ENCODE measurements at places on chromosomes 1 and 21.

DNA sequence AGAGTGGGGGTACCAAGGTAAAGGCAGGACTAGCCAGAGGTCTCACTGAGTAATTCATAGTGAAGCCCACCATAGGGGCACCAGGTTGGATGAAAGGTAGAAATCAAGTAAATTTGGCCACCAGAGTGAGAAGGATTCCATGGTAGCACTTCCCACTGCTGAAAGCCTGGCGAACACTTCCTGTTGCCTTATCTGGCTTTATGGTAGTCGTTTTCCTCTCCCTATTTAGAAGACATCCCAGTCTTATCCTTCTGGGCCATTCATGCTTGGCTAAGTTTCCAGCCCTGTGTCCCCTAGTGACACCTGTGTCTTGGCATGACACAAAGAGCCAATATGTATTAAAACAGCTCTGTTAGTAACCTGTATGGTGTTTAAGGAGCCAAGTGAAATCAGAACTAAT is 74.3 kb upstream of the SIPA1L2 start:
- no peak for DNase-seq

GRCh38 chr1:183515002-183515689 is 42.8 kb downstream of the SMG7 start:
- DNase-seq = no peak

DNA sequence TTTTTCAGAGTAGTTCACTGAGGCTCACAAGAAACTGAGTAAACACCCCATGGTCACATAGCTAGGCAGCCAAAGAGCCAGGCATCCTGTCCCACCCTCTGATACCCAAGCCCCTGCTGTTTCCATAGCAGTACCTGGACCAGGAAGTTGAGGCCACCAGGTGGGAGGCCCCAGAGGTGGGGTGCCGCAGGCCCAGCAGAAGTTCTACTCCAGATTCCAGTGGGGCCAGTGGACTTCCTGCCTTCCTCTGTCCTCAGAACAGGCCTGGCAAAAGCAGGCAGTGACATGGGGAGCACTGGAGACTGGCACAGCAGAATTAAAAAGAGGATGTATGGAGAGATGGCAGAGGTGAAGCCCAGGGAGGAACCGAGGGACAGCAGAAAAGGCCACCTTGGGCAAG is 19.0 kb downstream of the FOXO6 start:
- no peak for DNase-seq

GRCh38 chr1:224292419-224292818 is 37.6 kb downstream of the NVL start:
- DNase-seq = peak; percentile 2

GRCh38 chr21:37356706-37357105 is 9.9 kb upstream of the DYRK1A start:
- DNase-seq = no peak

DNA sequence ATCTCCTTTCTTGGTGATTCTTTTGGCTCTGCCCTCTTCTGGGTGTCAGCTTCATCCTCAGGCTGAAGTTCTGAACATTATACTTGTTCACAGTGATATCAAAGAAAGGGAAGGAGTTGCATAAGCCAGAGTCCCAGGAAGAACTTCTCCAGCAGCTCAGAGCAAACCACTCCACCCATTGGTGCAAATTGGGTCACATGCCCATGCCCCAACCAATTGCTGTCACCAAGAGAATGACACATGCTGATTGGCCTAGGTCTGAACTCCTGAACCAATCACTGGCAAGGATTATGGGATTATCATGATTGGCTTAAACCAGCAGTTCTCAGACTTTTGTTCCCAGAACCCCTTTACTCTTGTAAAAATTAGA is 256.5 kb upstream of the TMEM51 start:
- no peak for DNase-seq

DNA sequence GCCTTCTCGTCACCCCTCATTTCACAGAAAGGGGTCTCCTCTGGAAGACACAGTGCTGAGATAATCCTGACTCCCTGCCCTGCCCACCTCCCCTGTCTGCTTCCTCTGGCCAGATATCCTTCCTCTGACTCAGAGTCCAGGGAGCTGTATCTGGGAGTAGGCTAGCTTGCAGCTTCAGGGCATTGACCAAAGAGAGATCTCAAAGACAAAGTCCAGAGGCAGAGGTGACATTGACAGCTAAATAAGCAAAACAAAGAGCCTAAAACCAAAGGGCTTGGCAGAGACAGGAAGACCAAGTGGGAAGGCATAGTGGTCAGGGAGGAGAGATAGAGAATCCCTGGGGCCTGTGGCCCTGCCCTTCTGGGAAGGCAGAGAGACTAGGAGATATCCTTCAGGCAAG is 64.9 kb downstream of the TNR start:
- DNase-seq = no peak

DNA sequence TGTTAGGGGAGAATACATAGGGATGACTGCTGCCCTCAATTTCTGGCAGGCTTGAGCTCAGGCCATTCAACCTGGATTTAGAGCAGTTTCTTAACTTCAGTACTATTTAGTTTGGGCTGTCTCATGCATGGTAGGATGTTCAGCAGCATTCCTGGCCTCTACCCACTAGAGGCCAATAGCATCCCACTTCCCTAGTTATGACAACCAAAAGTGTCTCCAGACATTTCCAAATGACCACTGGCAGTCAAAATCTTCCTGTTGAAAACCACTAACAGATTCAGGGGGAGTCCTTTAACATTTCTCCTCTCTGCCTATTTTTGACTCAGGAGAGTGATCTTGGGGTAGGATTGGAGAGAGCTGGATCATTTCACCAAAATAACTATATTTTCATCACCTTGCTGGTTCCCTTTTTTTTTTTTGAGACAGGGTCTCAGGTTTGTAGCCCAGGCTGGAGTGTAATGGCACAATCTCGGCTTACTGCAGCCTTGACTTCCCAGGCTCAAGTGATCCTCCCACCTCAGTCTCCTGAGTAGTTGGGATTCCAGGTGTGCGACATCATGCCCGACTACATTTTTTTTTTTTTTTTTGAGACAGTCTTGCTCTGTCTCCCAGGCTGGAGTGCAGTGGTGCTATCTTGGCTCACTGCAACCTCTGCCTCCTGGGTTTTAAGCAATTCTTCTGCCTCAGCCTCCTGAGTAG is 8.7 kb downstream of the GNAT2 start:
- DNase-seq = no peak

DNA sequence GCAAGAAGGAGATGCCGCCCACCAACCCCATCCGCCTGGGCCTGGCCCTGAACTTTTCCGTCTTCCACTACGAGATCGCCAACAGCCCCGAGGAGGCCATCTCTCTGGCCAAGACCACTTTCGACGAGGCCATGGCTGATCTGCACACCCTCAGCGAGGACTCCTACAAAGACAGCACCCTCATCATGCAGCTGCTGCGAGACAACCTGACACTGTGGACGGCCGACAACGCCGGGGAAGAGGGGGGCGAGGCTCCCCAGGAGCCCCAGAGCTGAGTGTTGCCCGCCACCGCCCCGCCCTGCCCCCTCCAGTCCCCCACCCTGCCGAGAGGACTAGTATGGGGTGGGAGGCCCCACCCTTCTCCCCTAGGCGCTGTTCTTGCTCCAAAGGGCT is 732 bp downstream of the SFN start:
- no peak for DNase-seq

GRCh38 chr1:7388488-7389185 is 382.5 kb upstream of the VAMP3 start:
- peak; percentile 8 for DNase-seq

GRCh38 chr1:21205416-21205815 is 28.7 kb upstream of the EIF4G3 start:
- no peak for DNase-seq

DNA sequence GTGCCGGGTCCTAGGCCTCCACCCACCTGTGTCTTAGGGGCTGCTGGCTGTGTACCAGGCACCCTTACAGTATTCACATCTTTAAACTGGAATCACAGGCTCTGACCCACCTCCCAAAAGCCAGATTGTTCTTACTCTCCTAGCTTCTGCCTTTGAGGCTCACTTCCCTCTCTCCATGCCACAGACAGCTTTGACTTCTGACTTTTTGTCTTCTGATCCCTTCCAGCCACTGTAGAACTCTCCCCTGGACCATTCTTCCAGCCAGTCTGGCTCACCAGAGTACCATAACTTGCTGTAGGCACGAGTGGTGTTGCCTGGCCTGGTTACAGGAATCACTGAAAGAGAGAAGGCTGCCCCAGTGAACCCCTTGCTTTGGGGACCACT is 58.1 kb upstream of the STUM start:
- no peak for DNase-seq

- DNase-seq = no peak
These were observed 67.3 kb upstream of the WNT4 start for GRCh38 chr1:22210176-22210575.

GRCh38 chr1:76587212-76587611 is 280.1 kb upstream of the ST6GALNAC5 start:
- DNase-seq = no peak

GRCh38 chr21:43880111-43880985 is 15.3 kb downstream of the AGPAT3 start:
- DNase-seq = no peak

- no peak for DNase-seq
These were observed 129.9 kb downstream of the SLC30A10 start for GRCh38 chr1:219798283-219799030.

DNA sequence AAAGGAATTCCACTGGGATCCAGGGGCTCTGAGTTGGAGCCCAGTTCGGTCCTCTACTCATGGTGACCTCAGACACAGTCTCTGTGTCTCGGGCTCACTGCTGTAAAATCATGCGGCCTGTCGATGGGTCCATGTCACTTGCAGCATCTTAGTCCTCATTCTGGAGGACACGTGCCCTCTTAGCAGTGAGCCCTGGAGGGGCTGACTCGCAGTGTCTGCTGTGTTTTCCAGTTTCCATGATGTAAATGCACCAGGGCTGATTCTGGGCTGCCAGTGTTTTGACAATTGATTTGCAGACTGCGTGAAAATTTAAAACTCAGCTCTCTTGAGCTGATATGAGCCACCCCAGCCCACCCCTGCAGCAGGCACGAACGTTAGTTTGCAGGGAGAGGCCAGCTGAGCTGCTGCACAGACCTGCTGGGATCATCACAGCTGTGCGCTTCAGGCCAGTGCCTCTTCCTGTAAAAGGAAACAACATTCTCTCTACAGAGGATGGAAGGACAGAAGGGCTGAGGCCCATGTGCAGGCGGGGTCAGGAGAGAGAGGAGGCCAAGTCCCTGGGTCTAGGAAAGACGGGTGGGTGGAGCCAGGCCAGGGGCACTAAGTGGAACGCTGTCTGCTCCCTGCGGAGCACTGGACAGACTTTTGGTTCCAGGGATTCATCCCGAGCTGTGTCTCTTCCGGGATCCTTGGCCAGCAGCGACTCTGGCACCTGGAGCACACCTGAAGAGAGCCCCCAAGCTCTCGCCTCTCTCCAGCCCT is 42.6 kb downstream of the RSPH1 start:
- DNase-seq = no peak

- DNase-seq = no peak
These were observed 47.5 kb downstream of the OLFML3 start for GRCh38 chr1:114026797-114027196.

DNA sequence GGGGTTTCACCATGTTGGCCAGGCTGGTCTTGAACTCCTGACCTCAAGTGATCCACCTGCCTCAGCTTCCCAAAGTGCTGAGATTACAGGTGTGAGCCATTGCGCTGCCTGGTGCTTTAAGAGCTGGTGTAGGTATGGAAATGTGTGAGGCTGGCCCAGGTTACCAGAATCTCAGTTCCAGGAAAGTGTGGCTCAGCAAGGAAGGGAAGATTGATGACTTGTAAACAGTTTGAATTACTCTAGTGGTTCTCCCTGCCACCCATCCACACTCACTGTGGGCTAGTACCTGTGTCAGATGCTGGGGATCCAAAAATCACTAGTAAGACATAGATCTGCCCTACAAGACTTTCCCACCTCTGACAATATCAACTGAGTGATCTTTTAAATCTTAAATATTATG is 34.5 kb upstream of the SLC35D1 start:
- DNase-seq = no peak

GRCh38 chr1:54244655-54245054 is 44.7 kb downstream of the MRPL37 start:
- no peak for DNase-seq

All from SK-N-DZ (cell line).